Fibroblast of lung (primary cell): ENCODE measurements at places on chromosomes 4 and X.

DNA sequence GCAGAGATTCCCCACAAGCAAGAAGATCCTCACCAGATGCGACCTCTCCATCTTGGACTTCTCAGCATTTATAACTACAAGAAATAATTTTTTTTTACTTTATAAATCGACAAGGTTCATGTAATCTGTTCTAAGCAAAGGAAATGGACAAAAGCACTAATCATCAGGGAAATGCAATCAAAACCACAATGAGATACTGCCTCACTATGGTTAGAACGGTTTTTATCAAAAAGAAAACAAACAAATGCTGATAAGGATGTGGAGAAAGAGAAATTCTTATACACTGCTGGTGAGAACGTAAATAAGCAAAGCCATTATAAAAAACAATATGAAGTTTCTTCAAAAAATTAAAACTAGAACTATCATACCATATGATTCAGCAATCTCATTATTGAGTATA is 1382.6 kb downstream of the ARAP2 start:
- DNase-seq: peak; percentile 7

DNA sequence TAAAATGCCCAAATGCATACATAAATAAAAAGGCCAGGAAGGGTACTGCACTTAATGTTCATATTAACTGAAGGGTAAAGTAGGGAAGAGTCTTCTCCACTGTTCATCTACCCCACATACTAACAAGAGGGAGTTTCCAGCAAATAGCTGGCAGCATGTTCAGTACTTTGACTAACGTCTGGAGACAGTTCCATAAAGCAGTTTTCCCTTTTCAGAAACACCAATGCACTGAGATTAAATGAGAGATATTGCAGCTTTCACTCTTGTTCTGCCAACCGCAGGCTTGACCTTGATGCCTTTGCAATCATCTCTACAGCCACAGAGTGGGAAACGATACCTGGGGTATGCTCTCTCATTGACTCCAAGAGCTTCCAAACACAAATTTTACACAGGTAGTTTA is 2123.1 kb upstream of the TENM3 start:
- DNase-seq: peak; percentile 47

DNA sequence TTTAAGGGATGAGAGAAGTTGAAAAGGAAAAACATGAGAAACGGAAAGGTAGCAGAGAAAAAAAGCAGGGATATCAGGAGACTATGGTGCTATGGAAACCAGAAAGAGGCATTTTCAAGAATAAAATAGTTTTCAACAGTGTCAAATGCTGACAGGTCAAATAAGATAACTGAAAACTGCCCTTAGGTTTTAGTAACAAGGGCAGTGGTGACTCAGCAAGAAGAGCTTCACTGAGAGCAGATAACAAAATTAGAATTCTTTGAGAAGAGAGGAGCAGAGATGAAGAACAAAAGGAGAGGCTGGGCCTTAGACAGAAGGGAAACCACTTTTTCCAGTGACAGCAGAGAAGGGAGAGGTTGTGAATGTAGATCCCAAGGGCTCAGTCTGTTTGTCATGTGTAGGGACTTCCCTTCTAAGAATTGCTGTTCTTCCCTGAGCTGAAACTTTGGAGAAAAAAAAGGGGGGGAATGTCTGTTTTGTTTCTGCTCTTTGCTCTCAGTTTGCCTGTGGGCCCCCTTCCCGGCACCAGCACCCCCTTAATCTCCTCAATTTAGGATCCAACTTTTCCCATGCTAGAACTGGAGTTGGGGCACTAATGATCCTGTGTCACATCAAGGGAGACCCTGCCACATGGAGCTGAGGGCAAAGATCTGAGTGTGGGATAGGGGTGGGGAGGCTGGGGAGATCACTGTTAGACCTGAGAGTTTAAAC is 26.8 kb upstream of the MAGEA10 start:
- DNase-seq: no peak

DNA sequence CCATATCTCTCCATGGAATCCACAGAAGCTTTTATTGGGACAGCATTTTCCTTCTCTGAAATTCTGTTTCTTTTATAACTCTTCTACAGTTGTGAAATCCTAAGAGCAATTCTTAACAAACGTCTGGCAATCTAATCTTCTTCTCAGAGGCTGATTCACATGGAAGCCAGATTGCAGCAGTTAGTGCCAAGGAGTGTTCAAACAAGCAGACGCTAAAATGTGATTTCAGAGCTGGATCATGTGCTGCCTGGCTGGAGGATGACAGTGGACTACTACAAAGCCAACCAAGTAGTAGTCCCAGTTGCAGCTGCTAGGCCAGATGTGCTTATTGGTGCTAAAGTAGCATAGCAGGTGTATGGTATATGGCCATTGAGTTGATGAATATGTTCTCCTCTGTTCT is 27.7 kb upstream of the GLRB start:
- peak; percentile 94 for DNase-seq

DNA sequence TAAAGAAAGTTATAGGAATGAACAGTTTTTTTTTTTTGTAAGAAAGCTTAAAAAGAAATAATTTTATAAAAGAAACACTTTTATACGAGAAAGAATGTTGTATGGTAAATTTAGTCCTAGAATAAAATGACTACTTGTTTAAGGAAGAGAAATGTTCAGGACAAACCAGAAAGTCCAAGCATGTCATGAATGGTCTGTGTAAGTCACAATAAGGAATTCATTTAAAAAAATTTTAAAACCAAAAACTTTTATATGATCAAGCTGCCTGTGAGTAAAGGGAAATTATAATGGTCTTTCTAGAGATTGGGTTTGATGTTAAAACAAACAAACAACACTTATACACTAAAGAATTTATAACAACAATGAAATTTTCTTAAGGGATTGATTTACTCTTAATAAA is 858.9 kb upstream of the PCDH7 start:
- peak; percentile 1 for DNase-seq

DNA sequence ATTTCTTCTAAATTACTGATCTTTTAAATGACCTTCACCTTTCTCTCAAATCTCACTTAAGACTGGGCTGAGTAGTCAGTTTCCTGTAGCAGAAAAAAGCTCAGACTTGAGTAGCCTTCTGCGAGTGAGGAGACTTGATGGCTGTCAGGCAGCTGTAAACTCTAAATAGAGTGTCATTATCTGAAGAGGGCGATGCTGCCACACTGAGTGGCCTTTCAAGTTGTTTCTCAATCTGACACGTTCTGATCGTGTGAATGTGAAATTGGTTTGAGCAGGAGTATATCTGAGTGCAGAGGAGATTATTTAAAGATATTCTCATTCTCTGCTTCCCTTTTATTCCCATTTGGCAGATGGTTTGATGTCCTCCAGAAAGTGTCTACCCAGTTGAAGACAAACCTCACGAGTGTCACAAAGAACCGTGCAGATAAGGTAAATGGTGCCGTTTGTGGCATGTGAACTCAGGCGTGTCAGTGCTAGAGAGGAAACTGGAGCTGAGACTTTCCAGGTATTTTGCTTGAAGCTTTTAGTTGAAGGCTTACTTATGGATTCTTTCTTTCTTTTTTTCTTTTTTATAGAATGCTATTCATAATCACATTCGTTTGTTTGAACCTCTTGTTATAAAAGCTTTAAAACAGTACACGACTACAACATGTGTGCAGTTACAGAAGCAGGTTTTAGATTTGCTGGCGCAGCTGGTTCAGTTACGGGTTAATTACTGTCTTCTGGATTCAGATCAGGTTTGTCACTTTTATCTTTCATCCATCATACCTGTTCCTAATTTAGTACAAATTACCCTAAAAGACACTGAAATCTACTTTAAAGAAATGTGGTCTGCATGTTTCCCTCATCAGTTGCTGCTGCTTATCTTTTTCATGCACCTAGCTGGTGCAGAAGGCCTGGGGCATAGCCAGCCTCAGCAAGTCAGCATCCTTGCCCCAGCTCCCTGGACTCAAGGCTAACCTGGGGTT is 74.3 kb upstream of the MSANTD1 start:
- DNase-seq: no peak

GRCh38 chrX:119677654-119677981 is 15.3 kb downstream of the SEPTIN6 start:
- no peak for DNase-seq

- DNase-seq: no peak
These were observed 25.8 kb downstream of the USP9X start for GRCh38 chrX:41110801-41111625.

- no peak for DNase-seq
These were observed 241.4 kb upstream of the CNKSR2 start for GRCh38 chrX:21132686-21133393.

DNA sequence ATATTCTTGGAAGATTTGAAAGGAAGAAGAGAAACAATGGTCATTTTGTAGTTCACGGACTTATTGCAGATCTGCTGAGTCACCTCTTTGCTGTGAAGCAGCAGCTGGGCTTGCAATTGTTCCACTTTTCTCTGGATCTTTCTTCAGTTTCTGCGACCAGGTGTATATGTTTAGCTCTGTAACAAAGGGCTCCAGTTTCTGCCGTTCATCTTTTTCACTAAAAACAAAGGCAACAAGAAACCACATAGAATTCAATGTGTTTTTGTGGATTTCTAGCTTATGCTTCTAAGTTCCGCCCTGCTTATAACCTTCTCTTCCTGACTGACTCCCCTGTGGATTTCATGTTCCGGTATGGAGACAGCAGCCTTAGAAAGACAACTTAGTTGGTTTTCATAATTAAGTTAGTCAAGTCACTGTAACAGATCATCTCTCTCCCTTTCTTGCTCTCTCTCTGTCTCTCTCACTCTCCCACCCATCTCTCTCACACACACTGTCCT is 121.6 kb upstream of the EPHA5 start:
- DNase-seq: no peak

DNA sequence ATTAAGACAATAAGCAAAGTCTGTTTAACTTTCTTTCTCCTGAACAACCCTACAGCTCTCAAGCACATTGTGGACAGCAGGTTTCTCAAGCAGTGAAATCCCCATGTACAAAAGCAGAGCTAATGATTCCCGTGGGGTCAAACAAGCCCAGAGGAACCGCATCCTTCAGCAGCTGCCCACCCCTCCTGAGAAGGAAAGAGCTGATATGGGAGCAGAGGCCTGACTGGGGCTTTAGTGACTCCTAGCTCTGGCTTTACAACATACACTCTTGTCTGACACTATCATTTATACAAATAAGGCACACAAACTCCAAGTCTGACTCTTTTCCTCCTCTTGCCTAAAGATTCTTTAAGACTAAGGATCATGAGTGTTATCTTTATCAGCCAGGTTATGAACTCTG is 32.8 kb downstream of the HDAC8 start:
- DNase-seq: no peak

DNA sequence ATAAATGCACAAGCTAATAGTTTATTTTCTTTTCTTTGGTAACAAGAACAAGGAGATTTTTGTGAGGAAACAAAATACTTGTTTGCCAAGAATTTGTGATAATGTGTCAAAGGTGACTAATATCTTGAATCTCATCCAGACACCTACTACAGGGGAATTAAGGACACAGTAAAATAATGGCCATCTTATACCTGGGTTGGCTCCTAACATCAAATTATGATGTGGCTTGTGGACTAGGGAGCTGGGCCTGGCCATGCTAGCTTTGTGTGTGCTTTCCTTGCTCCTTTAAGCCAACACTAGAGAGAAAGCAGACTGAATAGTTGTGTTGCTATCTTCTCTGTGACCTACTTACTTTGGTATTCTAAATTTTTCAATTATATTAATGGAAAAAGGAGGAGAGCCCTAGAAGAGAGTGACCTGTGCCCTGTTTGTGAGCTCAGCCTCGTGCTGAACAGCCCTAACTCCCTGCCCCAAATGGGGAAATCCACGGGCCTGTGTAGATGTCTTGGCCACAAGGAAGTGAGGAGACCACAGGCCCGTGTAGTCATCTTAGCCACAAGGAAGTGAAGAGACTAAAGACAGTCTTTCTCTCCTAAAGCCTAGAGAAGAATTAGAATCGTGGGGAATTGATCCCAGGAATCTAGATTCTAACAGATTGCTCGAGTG is 23.3 kb downstream of the ARHGAP24 start:
- peak; percentile 77 for DNase-seq

DNA sequence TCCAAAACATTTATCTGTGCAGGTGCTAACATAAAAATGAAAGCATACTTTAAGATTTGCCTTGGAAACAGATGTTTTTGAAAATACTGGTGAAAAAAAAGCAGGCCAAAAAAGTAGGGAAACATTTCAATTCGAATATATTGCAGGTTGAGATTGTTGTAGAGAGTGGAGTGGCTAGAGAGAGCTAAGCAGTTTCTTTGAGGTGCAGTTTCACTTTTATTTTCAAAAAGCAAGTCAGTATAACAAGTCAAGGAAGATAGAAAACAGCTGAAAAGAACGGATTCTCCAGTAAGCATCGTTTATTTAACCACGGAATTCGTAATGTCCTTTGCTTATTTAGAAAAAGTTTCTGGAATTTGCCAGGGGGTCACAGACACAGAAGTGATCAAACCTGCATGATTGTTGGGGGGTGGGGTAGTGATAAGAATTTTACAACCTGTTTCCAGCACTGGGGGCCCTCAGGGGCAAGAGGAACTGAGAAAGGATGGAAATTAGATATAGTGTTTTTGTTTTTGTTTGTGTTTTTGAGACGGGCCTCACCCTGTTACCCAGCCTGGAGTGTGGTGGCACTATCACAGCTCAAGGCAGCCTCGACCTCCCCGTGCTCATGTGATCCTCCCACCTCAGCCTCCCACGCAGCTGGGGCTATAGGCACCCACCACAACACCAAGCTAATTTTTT is 175.0 kb downstream of the TENM3 start:
- DNase-seq: no peak

GRCh38 chrX:69253821-69254220 is 88.6 kb upstream of the PJA1 start:
- DNase-seq: no peak

DNA sequence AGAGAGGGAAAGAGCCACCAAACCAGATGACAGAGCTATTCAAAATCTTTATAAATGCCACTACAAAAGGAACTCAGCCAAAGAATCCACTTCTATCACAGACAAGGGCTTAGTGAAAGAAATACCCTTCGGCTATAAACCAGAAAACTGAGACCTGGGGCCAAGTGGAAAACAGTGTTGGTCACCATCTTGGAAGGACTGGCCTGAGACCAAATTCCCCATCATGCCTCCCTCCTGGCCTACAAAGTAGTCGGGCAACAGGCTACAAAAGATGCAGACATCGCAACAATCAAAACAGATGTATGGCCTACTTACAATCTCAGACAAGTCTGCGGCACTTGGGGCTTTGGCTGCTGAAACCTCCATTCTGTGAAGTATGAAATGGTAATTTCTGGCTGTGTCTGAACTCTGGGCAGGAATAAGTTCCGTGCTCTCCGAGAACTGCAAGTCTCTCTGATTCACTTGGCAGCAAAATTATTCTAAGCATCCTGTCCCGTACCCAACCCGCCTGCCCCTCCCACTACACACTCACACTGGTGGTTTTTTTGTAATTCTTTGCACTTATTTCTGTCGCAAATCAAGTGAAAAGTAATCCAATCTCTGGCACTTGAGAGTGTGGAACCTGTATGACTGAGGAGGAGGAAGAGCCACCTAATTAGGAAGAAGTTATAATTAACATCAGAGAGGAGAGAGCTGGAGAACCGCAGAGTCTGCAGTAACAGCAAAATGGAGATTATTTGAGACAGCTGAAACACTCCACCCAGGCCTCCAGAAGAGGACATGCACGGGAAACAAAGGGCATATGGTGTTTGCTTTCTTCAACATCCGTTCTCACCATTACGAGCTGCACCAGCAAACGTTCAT is 87.8 kb downstream of the SH3KBP1 start:
- peak; percentile 43 for DNase-seq

- DNase-seq: peak; percentile 75
These were observed 126.5 kb downstream of the ADGRA3 start for GRCh38 chr4:22389240-22389870.

GRCh38 chrX:47187106-47187677 is 6.4 kb upstream of the UBA1 start:
- no peak for DNase-seq

- peak; percentile 5 for DNase-seq
These were observed 74.9 kb downstream of the PRRG1 start for GRCh38 chrX:37424000-37424429.

- DNase-seq: no peak
These were observed 975.2 kb downstream of the FSTL5 start for GRCh38 chr4:161188578-161188977.
